ENCODE measurements at places on chromosomes 5 and 9. TPM values are rescaled to one million over a fixed set of nuclear protein-coding genes. Genes with fewer than 3 reads are reported as not detected.

DNA sequence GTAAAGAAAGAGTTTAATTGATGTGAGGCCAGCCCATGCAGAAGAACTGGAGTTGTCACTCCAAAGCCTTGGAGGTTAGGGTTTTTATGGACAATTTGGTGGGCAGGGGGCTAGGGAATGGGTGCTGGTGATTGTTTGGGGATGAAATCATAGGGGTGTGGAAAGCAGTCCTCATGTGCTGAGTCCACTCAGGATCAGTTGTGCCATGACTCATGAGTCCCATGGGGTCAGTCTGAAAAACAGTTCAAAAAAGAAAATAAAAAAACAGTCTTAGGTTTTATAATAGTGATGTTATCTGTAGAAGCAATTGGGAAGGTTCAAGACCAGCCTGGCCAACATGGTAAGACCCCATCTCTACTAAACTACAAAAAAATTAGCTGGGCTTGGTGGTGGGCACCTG lies 162.3 kb downstream of the KDM4C start:
- DNase-seq, result no peak

GRCh38 chr5:141223112-141223783 lies at the start of gene PCDHB14:
Gene PCDHB14, plus strand, starts transcription at chr5:141223343. Its CDS starts 163 bp downstream, at chr5:141223506.
- no peak for DNase-seq

DNA sequence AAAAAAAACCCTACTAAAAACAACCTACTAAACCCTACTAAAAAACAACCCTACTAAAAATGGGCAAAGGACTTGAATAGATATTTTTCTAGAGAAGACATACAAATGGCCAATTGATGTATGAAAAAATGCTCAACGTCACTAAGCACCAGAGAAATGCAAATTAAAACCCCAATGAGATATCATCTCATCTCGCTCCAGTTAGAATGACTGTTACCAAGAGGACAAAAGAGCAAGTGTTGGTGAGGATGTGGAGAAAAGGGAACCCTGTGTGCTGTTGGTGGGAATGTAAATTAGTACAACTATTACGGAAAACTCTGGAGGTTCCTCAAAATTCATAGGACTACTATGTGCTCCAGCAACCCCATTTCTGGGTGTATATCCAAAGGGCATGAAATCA lies 10.8 kb downstream of the SDHA start:
- DNase-seq, result no peak

- DNase-seq, result no peak
Observed at GRCh38 chr5:116473706-116474105, 100.9 kb downstream of the SEMA6A start.

DNA sequence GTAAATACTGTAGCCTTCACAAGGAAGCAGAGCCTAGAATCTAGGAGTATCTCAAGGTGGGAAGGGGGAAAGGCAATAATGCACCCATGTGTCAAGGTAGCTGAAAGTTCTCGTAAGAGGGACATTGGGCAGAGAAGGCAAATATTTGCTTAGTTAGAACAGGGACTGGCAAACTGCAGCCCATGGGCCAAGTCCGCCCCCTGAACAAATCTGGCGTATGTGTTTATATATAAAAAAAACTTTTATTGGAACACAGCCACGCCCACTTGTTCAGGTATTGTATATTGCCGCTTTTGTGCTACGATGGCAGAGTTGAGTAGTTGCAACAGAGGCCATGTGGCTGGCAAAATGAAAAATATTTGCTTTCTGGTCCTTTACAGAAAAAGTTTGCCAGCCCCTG lies 16.1 kb downstream of the KCNN2 start:
- no peak for DNase-seq

CXCL14 gene
- total RNA-seq, result not detected

TSSK1B gene
- not detected for total RNA-seq

Measured in activated T-cell treated with anti-CD3 and anti-CD28 coated beads, Interleukin-2, amount 50 U/mL, for 72 hours (primary cell).